Activated naive CD8-positive, alpha-beta T cell treated with anti-CD3 and anti-CD28 coated beads, Interleukin-2, amount 10 ng/mL, durations not matched to agents 7 days and 5 days (primary cell): ENCODE measurements at places on chromosomes 11 and 22.
A peak's percentile ranks its signal among the peaks of the same experiment; 100 is the strongest.

- DNase-seq: no peak
Measured at GRCh38 chr11:118048472-118049370, 28.2 kb upstream of the TMPRSS4 start.

DNA sequence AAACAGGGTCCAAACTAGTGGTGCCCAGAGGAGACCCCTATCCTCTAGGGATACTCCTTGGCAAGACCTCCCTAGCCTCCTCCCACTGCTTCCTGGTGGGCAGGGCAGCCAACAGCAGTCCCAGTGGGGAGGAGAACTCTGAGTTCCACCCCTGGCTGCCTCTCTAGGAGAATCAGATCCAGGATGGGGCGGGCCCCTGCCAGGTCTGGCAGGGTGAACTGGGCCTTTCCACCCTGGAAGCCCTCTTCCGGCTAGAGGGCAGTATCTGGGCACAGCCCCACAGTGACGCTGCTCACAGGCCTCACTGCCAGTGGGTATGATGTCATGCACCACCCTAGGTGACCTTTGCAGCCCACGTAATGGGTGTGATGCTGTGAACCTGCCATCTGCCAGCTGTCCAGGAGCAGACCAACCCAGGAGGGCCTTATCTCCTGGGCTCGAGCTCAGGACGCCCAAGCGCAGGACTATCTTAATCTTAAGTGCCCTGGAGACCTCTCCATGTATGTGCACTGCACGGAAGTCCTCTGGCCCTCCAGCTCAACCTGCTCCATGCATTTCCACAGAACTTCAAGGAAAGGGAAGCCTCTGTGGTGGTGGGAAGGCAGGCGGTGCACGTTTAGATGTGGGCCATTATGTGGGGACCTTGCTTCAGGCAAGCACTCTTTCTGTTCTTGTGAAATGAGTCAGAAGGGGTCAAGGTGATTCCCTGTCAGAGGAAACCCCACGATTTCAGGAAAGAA is 31.8 kb upstream of the FCHSD2 start:
- no peak for DNase-seq

DNA sequence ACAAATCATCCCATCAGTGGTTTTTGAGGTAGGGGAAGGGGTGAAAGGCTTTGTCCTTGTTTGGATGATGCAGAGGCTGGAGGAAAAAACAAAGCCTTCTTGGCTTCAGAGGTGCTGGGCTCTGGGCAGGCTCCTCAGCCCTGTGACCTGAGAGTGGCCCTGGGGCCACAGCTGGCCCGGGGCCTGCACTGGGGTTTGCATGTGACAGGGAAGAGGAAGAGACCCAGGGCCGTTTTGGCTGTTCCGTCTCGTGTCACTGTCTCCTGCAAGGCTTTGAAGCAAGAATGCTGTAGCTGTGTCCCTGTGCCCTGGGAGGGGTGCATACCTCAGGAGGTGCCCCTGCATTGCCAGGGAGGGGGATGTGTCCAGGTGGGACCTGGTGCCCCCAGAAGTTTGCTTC is 12.6 kb downstream of the ARHGAP8 start:
- no peak for DNase-seq

- DNase-seq: no peak
Measured at GRCh38 chr11:112459001-112459400, 198.3 kb upstream of the PLET1 start.

GRCh38 chr11:94132152-94132558 is 3.5 kb downstream of the PANX1 start:
- no peak for DNase-seq

DNA sequence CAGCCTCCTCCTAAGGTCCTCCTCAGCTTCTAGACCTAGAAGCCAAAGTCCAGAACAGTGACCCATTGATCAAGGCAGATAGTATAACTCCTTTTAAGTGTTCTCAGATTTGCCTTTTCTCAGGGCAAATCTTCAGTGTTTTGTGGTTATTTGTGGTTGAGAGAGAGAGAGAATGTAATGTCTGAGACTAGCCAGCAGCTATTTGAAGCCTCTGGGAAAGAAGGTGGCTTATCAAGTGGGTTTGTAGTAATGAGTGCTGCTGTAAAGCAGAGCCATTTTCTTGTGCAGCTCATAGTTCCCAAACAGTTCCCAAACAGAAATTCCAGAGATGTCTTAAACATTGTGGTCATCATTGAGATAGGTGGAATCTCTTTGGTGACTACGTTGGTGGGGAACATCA is 89.5 kb downstream of the RNF169 start:
- no peak for DNase-seq

GRCh38 chr11:38305682-38306081 is 1707.6 kb upstream of the RAG2 start:
- DNase-seq: no peak

GRCh38 chr11:128981254-128981653 is 38.6 kb upstream of the TP53AIP1 start:
- DNase-seq: no peak

GRCh38 chr22:46003271-46004091 is 26.5 kb upstream of the WNT7B start:
- peak; percentile 30 for DNase-seq

DNA sequence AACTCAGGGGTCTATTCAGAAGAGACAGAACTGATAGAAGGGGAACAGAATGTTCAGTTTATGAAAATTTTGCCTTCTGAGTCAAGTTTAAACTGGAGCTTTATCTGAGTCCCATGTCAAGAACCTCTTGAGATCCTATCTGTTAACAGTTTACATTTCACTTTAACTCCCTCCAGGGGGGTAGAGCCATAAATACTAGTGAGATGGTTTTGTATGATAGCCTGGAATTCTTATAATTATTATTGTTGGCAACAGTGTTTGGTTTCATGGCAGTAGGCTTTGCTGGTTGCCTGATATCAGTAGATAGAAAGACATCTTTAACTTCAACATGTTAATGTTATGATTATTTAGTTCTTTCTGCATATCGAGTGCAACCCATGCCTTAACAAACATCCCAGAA is 498.5 kb downstream of the INSC start:
- no peak for DNase-seq

DNA sequence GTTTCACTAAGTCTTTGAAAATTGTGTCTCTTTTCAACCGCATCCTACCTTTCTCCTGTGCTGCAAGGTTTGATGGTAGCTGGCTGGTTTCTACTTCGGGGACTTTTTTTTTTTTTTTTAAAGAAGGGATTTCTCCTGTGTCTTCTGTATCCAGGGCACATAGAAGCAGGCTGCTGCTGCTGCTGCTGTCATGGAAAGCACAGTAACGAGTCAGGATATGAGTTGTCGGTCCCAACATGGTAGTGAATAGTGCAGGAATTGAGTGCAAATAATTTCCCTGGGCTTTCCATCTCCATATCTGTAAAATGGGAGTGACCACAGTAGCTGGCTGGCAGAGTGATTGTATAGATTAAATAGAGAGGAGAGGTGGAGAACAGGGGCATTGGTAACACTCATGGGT is 118.3 kb upstream of the NAV2 start:
- DNase-seq: no peak
